ENCODE measurements at places on chromosomes 16 and 17. TPM values are rescaled to one million over a fixed set of nuclear protein-coding genes. Genes with fewer than 3 reads are reported as not detected.

Gene HEATR9
- not detected for total RNA-seq

Gene PYDC1
- not detected for total RNA-seq

Gene USP6
- total RNA-seq: not detected

Gene PFN1
- 432 TPM for total RNA-seq

Gene SSTR5
- not detected for total RNA-seq

Gene AHSP
- not detected for total RNA-seq

Gene WNT9B
- not detected for total RNA-seq

Gene KCNAB3
- 0.36 TPM for total RNA-seq

Gene APOH
- total RNA-seq: not detected

Gene KIF19
- not detected for total RNA-seq

Gene CWC25
- 9.1 TPM for total RNA-seq

Gene TNFRSF13B
- total RNA-seq: not detected

Gene CCL4L2
- not detected for total RNA-seq

DNA sequence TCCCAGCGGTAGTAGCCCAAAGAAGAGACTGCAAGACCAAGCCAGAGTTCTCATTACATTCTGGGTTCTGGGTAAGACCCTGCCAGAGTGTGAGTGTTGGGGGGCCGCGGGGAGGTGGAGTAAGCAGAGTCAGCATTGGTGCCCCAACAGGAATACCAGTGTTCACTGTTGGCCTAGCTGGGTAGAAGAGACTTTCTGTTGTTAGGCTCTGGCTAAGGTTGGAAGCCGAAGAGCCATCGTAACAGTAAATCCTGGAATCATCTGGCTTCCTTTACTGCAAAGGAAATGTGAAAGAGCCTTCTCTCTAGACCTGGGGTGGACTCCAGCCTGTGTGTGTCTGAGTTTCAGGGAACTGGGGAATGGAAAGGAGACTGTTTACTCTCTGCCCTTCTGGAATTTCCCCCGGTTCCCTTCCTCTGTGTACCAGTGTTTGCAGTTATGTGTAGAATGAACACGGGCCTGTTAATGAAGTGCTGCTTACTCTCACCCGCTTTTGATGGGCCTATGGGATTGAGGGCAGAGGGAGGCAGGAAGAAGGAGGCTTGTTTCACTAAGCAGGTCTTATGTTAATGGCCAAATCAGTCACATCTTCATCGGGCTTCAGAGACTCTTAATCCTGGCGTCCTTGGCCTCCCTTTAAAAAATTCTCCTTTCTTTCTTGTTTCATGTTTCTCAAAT is 68.5 kb downstream of the WWP2 start:
- DNase-seq: peak; percentile 28

GRCh38 chr17:73304971-73305812 is 6.6 kb downstream of the CDC42EP4 start:
- DNase-seq: peak; percentile 78

- no peak for DNase-seq
Observed at GRCh38 chr16:1152123-1152638, 725 bp upstream of the CACNA1H start.

GRCh38 chr17:83013779-83014117 is 65.7 kb upstream of the METRNL start:
- DNase-seq: no peak

DNA sequence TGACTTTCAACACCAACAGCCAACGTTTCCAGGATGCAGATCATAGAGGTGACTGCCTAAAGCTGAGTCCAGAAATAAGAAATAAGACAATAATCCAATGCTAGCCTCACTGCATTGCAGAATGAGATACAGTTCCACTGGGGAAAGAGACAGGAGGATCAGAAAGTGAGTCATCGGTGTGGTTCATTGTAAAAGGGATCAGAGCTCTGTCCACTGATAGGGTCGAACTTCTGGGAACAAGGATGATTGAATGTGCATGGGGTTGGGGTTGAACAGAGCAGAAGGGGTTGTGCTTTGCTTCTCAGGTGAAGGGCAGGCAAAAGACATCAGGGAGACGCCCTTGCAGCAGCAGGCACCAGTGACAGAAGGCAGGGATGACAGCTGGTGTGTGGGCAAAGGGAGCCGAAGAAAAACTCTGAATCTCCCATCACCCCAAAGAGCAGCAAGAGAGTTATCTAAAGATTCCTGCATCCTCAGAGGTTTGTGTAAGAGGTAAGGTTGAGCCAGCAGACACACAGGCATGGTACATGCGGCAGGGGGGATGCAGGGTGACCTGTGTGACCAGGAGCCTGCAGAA is 16.4 kb downstream of the CLEC10A start:
- no peak for DNase-seq

GRCh38 chr16:27595475-27595874 is 45.5 kb downstream of the KATNIP start:
- DNase-seq: no peak

GRCh38 chr17:19703106-19703827 is 13.1 kb downstream of the SLC47A2 start:
- no peak for DNase-seq

- peak; percentile 96 for DNase-seq
Observed at GRCh38 chr17:2239882-2240430, 63.6 kb downstream of the SMG6 start.

GRCh38 chr16:54242199-54242598 is 44.4 kb downstream of the IRX3 start:
- no peak for DNase-seq

DNA sequence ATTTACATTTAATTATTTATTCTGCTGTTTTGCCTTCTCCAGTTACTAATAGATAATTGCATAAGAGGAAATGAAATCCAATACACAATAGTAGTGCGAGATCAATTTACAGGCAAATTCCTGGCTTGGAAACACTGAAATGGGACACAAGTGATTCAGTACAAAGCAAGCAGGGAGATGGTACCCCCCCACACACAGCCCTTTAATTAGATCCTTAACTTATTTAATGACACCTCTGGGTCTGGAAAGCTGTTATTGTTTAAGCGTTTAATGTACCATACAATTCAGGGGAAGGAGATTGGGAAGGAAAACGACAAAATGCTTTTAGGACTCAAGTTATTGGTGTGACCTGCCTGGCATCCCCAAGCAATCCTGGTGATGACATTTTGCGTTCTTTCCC is 318.2 kb downstream of the NPIPA8 start:
- no peak for DNase-seq

DNA sequence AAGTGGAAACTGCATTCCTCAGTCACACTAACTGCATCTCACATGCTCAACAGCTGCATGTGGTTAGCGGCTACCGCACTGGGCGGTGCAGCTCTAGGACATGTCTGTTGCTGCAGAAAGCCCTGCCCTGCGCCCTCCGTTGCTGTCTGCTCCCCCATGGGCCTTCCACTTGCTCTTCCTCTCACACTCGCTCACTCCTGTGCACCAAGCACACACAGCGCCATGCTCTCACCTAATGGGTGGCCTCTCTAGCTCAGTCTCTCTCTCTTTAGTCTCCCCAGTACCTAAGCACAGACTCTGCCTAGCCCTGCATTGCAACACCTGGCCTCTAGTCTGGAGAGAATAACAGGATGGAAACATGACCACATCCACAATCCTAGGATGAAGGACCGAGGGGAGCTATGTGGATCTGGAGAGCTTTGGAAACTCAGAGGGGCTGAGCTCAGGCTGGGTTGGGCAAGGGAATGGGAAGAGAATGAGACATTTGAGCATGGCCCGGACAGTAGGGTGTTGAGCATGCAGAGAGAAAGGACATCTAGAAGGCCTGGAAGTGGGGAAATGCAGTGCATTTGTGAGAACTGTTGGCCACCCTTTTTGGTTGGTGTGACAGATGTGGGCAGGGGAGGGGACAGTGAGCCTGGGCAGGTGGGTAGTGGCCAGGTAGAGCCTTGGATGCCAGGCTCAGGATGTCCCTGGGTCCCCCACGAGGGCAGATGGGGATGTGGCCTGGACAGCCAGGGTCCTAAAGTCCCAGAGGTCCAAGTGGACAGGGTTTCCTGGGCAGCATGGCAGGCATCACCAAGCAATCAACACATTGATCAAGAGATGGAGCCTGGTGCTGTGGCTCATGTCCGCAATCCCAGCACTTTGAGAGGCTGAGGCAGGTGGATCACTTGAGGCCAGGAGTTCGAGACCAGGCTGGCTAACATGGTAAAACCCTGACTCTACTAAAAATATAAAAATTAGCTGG is 16.1 kb downstream of the SGCA start:
- DNase-seq: peak; percentile 65

DNA sequence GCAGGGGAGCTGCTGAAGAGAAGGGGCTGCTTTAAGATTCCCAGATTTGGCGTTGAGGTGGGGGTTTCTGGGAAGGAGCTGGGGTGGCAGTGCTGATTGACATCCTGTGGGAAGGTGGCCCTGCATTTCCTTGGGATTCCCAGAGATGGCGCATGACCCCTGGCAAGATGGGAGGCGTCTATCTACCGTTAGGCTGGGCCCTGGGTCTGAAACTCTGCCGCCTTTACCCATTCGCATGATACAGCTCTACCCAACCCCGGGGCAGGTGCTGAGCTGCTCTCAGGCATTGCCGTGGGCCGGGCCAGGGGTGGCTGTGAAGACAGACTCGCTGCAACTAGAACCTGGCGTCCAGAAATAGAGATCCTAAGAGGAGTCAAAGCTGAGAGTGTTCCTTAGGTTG is 9.9 kb upstream of the MVD start:
- DNase-seq: no peak

GRCh38 chr17:8053600-8053999 is 14.7 kb downstream of the ALOX15B start:
- no peak for DNase-seq

DNA sequence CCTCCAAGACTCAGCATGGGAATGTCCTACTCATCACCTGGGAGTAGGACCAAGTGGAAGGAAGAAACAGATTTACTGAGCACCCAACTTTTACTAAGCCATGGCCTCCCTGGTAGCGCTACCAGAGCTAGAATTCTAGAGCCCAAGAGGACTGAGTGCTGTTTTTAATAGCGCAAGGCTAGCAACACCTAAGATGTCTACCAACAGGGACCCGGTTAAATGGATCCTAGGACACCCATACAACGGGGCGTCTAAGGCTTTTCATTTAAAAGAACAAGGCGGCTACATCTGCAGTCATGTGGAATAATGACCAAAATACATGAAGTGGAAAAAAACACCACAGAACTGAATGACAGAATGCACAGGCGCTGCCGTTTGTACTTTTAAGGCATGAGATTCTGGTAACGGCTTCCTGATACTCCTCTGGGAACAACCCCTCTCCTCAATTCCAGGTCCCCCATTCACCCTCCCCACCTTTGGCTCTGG is 5.1 kb downstream of the GGA2 start:
- no peak for DNase-seq

- no peak for DNase-seq
Observed at GRCh38 chr17:34798581-34798980, 162.7 kb downstream of the CCT6B start.

GRCh38 chr17:8223356-8224126 is 13.2 kb upstream of the AURKB start:
- DNase-seq: peak; percentile 47

DNA sequence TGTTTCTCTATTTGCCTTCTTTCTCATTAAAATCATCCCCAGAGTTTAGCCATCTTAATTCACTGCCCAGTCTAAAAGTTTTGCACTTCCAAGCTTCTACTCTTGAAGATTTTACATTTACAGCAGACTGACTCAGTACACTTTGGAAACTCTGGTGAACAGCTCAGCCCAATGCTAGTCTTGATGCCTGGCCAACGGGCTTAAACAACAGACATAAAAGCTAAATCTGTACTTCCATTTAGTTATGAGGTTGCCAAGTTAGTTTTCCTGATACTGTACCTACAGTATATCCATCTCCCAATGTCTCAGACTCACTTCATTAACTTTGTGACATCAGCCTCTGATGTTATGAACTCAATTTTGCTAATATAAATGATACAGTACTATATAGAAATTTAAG is 891.8 kb upstream of the SOX9 start:
- DNase-seq: peak; percentile 65

Data from IMR-90 (cell line).